Activated CD4-positive, alpha-beta memory T cell treated with anti-CD3 and anti-CD28 coated beads, Interleukin-2, amount 10 ng/mL, durations not matched to agents 7 days and 5 days (primary cell): ENCODE measurements at places on chromosomes 7 and 10. TPM values are rescaled to one million over a fixed set of nuclear protein-coding genes. Genes with fewer than 3 reads are reported as not detected.

NPTX2 gene
- total RNA-seq, result not detected

- H3K4me3 ChIP-seq, result no peak overlapping the region
- no peaks in the 10 kb centered on the region for H3K27me3 ChIP-seq
- H3K4me1 ChIP-seq, result no peaks in the 10 kb centered on the region
- DNase-seq, result no peak
- no peak overlapping the region for H3K27ac ChIP-seq
- H3K36me3 ChIP-seq, result no peaks in the 10 kb centered on the region
These were observed 220.0 kb upstream of the KCND2 start for GRCh38 chr7:120052884-120053382.

DNA sequence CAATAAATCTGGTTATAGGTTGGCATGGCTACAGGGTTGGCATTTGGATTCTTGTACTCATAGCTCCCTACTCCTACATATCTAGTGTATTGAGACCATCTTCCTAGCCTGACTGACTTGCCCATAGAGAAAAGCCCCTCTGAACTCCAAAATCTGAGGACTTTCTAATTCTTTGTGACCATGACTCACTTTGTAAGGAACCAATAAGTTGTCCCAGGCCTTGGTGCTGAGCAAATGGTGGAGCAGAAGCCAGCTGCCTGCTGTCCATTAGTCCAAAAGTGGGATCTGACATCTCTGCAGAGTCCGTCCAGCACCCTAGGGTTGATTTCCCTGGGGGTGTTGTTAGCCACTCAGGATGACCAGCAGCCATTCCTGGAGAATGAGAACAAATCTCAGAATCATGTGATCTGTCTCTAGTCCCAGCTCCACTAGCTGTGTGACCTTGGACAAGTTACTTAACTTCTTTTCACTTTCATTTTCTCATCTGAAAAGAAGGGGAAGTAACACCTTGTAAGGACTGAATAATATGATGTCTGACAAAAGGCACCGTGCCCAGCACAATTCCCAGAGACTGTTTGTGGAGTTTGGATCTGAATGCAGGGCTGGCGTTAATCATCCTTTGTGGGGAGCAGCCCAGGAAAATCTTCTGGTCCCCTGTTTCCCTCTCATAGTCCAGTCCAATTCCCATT, 44.1 kb downstream of the MTURN start:
- no peaks in the 10 kb centered on the region for H3K36me3 ChIP-seq
- H3K4me3 ChIP-seq, result no peak overlapping the region
- no peak overlapping the region for H3K27ac ChIP-seq
- peaks cover 7% of the 10 kb centered on the region for H3K4me1 ChIP-seq
- no peak for DNase-seq

DNA sequence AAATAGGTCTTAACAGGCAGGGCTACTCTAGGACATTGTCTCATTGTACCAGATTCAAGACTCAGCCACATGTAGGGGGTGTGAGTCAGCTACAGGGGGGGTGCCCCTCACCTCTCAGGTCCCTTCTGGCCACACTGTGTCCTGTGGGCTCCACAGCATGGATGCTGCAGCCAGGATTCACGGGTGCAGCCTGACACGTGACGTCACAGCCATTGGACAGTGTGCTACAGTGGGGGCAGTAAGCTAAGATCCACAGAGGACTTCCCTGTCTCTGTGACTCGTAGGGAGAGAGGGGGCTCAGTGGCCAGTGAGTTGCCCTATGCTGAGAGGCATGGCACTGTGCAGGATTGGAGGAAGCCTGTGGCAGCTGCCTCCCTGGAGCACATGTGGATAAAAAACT, 77.9 kb downstream of the TMEM178B start:
- no peaks in the 10 kb centered on the region for H3K36me3 ChIP-seq
- no peak for DNase-seq
- no peaks in the 10 kb centered on the region for H3K27me3 ChIP-seq
- H3K4me3 ChIP-seq, result no peak overlapping the region
- no peaks in the 10 kb centered on the region for H3K4me1 ChIP-seq
